B cell (primary cell): ENCODE measurements at places on chromosomes 6 and 20.

DNA sequence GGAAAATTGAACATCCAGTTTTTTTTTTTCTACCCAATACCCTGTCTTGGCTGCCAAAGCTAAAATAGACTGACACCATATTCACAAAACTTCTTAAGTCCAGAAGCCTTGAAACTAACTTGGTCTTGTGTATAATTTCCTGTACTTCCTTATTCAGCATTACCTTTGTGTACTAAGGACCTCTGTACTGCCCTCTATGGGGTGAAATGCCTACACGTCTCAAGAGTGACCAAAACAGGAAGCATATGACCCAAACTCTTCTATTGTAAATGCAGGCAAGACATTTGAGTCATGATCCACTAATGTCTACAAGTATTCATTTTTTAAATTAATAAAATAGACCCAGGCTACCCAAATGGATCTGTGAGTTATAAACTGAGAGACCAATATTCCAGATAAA, 50.4 kb downstream of the HMGCLL1 start:
- DNase-seq, result no peak

GRCh38 chr6:36384095-36384494, 3.4 kb downstream of the ETV7 start:
- no peak for DNase-seq

DNA sequence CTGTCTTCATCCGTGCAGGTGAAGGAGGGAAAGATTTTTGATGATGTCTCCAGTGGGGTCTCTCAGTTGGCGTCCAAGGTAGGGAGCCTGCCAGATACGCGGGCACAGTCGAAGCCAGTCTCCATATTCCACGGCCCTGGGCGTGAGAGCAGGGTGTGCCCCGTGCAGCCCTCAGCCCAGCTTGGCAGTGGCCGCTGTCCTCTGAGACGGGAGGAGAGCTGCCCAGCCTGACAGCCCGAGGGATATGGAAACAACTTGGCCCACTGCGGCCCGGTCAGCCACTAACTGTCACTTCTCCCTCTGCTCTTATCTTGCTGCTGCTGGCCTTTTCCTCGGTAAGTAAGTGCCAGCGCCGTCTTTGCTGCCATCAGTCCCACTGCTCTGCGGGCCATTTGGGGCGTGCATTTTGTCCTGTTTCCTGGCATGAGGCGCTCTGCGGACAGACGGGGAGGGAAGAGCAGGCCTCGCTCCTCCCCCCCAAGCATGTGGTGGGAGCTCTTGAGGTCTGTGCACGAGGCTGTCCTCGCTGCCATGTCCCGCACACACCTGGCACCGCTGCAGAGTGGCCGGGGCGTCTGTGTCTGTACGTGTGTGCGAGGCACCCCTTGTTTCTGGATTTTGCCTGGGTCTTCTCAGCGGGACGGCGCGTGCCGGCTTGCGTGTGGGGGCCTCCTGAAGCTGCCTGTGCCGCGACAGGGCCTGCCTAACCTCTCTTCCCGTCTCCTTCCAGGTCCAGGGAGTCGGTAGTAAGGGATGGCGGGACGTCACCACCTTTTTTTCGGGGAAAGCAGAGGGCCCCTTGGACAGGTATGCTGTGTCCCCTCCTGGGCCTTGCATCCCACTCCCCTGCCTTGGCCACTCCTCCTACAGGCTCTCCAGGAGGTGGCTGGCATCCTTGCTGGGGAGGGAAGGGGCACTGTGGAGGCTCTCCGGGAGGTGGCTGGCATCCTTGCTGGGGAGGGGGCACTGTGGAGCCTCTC, 7.1 kb upstream of the COL20A1 start:
- no peak for DNase-seq

DNA sequence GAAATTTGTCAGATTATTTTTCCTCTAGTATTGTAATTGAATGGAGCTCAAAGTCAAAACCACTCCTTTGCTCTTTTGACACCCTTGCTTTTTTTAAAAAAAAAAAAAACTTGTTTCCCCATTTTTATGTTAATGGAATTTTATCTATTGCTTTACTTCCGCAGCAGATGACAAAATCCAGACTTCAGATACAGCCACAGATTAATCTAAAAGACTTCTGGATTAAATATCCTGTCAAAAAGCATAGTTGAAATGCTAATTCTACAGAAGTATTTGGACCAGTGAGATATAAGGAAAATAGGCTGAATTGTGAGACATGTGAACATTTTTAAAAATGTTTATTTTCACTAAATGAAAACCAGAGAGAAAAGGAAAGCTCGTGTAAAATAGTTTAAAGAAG, 341.4 kb downstream of the BMP2 start:
- no peak for DNase-seq

DNA sequence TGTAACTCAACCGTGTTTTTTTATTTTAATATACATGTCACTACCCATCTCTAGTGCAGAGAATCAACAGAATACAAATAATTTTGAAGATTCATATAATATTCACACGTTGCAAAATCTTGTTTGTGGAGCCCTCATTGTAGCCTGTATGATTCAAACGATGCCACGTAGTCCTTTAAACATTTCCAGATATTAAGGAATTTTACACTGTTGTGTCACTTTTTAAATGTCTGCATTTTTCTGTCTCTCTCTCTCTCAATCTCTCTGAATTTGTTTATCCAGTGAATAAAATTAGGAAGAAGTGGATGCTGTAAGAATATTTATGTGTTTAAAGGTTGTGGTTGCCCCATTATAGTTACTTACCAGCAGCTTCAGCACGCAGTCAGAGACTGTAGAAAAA, 262.0 kb downstream of the PAX1 start:
- no peak for DNase-seq

GRCh38 chr20:32792316-32792715, 27.4 kb upstream of the MAPRE1 start:
- DNase-seq, result peak; percentile 63

DNA sequence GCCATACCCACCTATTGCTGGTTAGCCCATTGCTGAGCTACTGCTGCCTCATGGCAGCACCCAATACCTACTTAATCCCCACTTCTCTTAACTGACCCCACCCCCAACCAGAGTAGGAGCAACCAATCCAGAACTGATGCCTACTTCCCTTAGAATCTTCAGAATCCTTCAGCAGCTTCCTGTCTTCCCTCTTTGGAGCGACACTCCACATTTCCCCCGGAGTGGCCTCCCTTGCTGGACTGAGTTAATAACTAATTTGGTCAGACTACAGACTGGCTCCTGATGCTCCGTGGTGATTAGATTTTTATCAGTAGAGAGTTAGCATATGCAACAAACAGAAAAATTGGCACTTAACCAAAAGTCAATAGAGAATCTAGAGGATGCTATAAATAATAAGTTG, 51.2 kb upstream of the UBR2 start:
- no peak for DNase-seq

DNA sequence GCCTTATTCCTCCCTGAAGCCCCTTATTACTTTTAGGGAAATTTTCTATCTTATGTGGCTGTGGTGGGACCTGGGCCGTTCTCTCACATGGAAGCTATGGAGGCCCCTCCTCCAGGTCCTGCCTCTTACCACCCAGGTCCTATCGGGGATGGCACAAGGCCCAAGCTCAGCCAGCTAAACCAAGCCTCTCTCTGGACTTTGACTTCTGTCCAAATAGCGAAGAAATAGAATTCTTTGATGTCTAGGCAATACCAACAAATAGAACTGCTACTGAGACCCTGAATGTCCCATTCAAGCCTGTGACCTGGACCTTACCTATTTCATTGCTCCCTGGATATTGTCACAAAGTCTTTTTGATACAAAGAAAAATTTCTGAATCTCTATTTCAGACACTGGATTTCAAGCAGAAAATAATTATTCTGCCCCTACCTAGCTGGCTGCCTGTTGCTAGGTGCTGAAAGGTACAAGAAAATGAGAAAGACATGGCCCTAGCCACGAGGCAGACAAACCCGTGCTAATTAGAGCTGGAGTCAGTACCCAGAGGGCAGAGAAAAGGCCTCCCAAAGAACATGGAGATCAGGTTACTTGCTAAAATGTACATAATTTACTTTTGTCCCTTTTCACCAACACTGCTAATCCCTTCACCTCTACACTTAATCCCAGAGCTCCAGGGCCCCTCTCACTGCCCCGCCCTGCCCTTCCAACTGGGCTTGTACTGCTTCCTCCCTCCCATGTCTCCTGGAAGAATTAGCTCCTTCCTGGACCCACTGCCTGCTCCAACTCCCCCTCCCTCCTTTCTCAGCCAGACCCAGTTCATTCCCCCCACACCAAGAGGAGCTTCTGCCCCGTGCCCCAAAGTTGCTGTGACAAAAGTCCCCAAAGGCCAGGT, 15.5 kb upstream of the NNAT start:
- DNase-seq, result no peak

GRCh38 chr6:129871221-129871620, 10.1 kb upstream of the TMEM244 start:
- no peak for DNase-seq

DNA sequence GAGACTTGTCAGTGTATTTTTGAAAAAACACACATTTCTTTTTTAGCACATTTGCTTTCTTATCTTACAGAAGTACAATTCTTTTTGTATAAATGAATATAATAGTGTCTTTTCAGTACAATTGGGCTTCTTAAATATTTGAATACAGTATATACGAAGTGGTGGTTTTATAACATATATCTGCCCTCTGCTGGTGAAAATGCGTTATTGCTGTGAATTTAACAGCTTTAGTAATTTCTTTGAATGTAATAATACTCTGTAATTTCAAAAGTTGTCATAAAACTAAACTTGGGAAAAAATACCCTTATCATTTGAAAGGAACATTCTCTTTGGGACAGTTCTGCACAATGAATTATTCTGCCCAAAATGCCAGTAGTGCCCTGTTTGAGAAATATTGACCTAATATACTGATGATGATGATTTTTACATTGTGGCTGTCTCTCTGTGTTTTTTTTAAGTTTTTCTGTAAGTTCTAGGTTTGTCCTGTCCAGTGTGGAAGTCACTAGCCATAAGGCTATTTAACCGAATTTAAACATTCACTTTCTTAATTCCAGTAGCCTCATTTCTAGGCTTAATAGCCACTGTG, 19.0 kb downstream of the SMAP1 start:
- DNase-seq, result peak; percentile 56

DNA sequence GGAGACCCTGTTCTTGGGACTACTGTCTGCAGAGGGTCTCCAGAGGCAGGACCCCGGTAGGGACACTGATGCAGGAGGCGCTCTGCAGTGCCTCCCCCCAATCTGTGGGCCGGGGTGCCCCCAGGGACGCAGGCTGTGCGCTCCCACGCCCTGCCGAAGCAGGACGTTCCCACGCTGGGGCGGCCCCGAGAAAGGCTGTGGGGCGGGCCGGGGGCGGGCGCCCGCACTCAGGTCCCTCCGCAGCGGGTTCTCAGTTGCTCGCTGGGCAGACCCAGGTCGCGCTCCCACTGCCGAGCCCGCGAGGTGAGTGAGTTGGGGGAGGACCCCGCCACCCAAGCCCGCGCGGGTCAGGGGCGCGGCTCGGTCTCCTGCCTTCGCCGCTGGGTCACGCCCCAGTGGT, at the start of gene COX4I2:
COX4I2 (plus strand) TSS at position 253 of the 400 bp plus-strand sequence. CDS start 1,106 bp downstream, outside the sequence.
- DNase-seq, result no peak

DNA sequence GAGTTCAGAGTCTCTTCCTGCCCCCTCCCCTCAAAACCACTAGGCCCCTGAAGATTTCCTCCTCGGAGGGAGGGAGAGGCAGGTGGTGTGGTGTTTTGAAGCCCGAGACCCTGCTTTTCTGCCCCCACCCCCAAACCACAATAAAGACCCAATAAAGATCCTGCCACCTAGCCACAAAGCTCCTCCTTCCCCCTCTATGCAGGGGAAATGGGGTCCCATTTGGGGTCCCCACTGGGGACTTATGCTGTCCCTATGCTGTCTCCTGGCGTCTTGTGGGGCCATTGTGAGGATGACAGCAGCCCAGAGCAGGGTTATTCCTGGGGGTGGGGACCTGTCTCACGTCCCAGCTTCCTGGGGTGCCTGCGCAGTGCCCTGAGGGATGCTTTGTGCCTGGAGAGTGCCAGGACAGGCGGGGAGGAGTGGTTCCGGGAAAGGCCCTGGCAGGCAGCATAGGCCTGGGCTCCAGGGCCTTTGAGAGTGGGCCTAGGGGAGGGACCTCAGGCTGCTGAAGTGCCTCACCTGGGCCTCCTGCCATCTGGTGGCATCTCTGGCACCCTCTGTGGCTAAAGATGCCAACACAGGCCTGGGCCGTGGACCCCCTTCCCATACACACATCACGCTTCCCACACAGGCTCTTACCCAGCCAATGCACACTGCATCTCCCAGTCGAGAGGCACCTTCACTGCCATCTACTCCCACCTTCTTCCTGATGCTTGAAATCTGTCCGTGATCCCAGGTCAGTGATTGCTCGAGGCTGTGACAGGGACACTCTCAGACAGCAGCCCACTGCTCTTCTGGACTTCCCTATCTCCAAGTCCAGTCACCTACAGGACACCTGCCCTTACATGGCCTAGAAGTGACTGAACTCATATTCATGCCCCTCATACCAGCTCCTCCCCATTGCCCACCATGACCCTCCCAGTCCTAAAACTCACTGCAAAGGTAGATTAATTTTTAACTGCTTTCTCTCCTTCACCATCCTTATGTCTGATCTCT, 7.9 kb upstream of the ARMC12 start:
- peak; percentile 62 for DNase-seq

DNA sequence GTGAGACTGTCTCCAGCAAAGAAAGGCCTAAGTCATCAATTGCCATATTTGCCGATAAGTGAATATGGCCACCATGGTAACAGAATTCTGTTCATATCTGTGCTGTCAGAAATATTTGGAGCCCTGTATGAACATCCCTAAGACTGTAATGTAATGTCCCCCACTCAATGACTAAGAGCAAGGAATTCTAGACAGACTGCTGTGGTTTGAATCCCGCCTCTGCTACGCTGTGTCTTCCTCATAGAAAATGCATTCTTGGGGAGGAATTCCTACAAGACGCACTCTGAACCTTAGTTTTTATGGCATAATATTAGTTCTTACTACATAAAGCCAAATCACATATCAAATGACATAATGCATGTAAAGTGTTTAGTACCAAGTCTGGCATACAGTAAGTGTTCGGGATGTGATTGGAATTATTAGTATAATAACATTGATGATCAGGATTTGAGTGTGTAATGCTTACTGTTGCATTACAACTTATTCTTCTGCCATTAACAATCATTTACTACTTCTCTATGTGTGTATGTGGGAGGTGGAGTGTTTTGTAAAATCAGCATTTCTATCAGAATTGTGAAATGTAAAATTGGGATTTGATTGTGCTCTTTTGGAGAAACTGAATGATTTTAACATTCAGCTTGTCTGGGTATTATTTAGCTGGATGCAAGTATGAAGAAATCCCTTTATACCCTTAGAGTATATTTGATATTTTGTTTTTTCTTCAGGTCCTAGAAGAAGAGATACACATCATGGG, 103.0 kb downstream of the OLIG3 start:
- DNase-seq, result no peak

GRCh38 chr6:108174371-108175175, 8.8 kb downstream of the NR2E1 start:
- DNase-seq, result peak; percentile 70

DNA sequence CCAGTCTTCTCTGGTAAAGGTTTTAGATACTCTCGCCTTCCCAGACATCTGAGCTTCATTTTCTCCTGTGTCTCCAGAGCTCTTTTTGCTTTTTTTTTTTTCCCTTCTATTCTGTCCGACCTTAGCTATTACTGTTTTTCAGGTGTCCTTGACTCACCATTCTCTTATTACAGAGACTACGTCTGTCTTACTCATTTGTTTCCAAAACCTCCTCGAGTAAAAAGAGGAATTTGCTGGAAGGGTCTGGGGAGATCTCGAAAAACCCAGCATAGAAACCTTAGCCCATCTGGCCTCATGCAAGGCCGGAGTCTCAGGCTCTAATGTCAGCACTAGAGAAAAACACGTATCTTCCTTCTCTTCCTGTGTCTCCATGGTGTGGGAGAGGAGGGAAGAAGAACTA, 109.2 kb upstream of the CARMIL1 start:
- no peak for DNase-seq
